ENCODE measurements at places on chromosomes 16 and 17. TPM values are rescaled to one million over a fixed set of nuclear protein-coding genes. Genes with fewer than 3 reads are reported as not detected.

Gene CA5A
- not detected for total RNA-seq

Gene HIGD1B
- not detected for total RNA-seq

Gene IL32
- total RNA-seq = 6.3 TPM

Gene TNFSF13
- total RNA-seq = 1.4 TPM

Gene CLEC3A
- total RNA-seq = not detected

Gene FOXL1
- total RNA-seq = 17.4 TPM

Gene BEAN1
- total RNA-seq = 0.13 TPM

Gene HOXB2
- 7.5 TPM for total RNA-seq

Gene IL34
- total RNA-seq = 27.3 TPM

Gene HIC1
- 38.2 TPM for total RNA-seq

Gene MLKL
- total RNA-seq = 14.6 TPM
